ENCODE measurements at places on chromosomes 3 and 15.
A peak's percentile ranks its signal among the peaks of the same experiment; 100 is the strongest.

- DNase-seq: no peak
Measured at GRCh38 chr15:31081056-31081455, 20.5 kb downstream of the TRPM1 start.

DNA sequence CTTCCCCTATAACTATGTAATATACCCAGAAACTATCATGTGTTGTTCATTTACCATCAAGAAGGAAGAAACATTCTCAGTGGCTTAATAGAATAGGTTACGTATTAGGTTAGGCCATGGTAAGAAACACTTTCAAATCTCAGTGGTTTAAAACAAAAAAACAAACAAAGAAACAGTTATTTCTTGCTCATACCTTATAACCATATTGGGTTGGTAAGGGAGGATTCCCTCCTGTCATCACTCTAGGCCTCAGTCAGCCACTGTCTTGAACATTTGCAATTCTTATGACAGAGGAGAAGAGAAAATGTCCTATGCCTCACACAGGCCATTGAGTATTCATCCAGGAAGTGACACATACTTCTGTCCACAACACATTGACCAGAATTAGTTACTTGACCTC is 727.7 kb upstream of the NECTIN3 start:
- DNase-seq: no peak

- DNase-seq: no peak
Measured at GRCh38 chr15:96121086-96121920, 209.2 kb upstream of the NR2F2 start.

DNA sequence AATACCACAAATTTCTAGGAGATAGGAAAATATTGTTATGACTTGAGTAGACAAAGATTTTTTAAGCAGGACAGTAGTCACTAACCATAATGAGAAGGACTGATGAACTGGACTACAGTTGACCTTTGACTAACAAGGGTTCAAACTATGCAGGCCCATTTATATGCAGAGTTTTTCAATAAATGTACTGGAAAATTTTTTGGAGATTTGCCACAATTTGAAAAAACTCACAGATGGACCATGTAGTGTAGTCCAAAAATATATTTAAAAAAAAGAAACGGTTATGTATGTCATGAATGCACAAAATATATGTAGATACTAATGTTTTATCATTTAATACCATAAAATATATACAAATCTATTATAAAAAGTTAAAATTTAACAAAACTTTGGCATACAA is 151.8 kb downstream of the LRRN1 start:
- no peak for DNase-seq

DNA sequence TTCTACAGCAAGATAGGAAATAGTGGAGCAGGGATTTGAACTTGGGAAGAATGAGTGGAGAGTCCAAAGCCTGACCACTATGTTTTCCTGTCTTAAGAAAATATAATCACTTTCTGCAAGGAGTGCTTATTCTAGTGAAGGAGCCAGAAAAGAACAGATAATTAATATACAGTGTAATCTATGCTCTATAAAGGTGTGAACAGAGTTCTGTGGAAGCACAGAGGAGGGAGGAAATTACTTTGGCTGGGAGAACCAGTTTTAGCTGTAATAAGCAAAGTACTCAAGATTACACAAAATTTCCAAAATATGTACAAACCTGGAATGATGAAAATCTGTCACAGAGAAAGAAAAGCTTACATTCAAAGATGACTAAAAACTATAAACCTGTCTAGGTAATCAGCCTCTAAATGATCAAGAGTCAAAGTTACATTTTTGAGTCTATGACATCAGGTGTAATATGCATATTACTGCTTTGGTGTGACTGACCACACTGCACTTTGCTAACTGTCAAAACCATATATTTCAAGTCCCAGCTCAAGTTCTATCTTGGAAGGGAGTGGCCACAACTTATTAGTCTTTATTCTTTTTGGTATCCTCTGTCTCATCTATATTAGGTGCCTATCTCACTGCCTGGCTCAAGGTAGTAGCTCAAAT is 40.7 kb upstream of the MB21D2 start:
- DNase-seq: no peak

GRCh38 chr3:30894521-30895251 is at the start of gene GADL1:
Gene GADL1 (minus strand): TSS chr3:30894661. CDS start chr3:30894614, 47 bp downstream.
- peak; percentile 36 for DNase-seq

GRCh38 chr3:48472673-48472922 is 26.1 kb downstream of the ATRIP start:
- no peak for DNase-seq

GRCh38 chr15:56640127-56640526 is 93.2 kb downstream of the ZNF280D start:
- no peak for DNase-seq

- DNase-seq: no peak
Measured at GRCh38 chr15:37931868-37932267, 2.6 kb upstream of the TMCO5A start.
